Naive B cell (primary cell): ENCODE measurements at places on chromosomes 7 and 10.
A peak's percentile ranks its signal among the peaks of the same experiment; 100 is the strongest.

DNA sequence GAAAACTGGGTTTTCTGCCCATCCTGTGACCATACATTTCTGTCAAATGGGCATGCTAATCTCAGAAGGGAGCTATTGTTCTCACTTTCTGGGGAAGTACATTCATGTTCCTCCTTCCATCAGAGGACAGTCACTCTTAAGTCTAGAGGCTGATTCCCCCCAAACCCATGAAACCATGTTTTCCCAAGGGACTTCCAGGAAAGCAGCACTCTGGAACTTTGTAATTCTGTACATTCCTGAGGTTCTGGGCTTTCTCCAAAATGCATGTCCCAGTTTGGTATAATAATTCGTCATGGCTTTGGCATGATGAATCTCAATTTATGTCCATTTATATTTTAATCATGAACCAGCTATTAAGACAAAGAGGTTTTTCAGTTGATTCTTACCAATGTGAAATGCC lies 688.1 kb downstream of the LRMDA start:
- no peak for DNase-seq

DNA sequence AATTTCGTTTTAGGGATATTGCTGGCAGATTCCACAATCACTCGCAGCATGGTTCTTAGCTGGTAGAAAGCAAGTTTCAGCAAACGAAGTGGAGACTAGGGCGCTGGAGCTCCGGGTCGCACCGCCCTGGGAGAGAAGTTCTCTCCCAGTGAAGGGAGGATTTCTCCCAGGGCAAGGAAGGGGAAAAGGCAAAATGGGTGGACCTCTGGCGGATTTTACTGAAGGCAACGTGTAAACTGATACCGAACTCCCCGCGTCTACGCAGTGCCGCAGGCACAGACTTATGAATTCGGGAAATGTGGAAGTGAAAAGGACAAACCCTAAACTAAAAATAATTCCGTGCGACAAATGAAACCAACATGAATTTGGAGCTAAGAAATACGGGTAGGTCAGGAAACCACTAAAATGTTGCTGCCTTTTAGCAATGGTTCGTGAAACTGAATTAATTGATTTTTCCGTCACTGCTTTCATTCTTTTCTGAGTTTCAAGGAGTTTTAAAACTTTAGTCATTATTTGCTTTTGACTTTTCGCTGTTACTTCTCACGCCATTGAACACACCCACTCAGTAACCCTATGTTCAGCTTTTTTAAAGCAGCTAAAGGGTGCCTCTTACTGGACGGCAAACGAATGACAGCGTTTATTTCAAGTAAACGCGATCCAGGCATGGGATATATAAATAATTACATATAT lies at the start of gene MYOF:
TSS of gene MYOF (minus strand) at position 190 of the 690 bp plus-strand sequence. CDS start at position 50, 140 bp downstream.
- DNase-seq = peak; percentile 55

DNA sequence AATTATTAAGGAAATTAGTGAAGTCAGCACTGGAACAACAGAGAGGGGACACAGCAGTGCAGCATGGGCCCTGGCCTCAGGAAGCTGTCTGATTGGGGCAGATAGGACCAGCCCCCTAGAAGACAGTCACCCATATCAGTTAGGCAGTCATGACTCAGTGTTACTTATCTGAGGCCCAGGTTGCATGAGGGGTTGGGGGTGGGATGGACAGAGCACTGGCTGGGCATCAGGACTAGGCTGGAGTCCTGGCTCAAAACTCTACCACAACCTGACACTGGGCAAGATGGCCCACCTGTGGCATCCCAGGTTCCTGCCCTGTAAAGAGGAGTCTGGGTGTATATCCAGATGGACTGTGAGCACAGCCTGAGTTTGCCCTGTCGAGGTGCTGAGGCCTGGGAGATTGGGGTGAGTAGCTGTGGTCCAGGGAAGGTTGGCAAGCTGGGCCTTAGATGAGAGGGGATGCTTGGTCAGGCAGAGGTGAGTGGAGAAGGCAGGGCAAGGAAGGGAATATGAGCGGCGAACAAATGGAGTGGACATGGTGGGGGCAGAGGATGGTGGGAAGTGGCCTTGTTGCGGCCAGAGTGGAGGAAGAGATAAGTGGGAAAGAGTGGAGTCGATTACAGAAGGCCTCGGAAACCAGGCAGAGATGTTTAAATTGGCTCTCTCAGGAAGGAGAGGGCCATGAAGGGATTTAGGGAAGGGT lies 37.5 kb downstream of the HK1 start:
- DNase-seq = no peak

GRCh38 chr10:44347609-44348400 lies 37.1 kb downstream of the CXCL12 start:
- DNase-seq = no peak

DNA sequence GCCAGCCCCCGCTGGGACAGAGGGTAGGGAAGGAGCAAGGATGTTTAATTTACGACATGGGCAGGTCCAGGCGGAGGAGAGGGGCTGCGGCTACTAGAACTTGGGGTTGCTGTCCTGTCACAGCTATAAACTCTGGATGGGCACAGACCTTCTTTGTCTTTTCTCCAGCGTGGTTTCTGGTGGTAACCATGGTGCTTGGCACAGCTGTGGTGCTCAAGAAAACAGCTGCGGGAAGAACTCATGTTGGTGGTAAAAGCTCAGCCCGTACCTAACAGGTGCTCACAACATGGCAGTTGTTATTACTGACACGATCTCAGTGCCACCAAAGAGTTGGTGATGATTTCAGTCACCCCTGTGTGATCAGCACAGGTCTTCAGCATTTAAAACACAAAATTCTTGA lies 13.8 kb downstream of the BAIAP2L1 start:
- no peak for DNase-seq

GRCh38 chr10:107814865-107815487 lies 650.5 kb upstream of the SORCS1 start:
- no peak for DNase-seq

DNA sequence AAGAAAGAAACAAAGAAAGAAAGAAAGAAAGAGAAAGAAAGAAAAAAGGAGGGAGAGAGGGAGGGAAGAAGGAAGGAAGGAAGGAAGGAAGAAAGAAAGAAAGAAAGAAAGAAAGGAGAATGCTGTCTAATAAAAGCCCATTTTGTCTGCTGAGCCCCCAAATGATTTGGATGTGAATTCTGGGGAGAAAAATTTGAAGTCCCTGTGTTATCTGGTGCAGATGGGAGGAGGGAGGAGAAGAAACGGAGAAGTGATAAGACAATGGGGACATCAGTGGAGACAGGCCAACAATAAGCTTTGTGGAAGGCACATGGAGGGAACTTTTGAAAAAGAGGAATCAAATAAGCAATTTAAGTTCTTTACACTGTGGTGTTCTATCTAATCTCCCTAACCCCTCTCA lies 24.6 kb upstream of the TMEM273 start:
- no peak for DNase-seq

- DNase-seq = no peak
Measured at GRCh38 chr7:44969049-44969700, 9.6 kb downstream of the MYO1G start.

DNA sequence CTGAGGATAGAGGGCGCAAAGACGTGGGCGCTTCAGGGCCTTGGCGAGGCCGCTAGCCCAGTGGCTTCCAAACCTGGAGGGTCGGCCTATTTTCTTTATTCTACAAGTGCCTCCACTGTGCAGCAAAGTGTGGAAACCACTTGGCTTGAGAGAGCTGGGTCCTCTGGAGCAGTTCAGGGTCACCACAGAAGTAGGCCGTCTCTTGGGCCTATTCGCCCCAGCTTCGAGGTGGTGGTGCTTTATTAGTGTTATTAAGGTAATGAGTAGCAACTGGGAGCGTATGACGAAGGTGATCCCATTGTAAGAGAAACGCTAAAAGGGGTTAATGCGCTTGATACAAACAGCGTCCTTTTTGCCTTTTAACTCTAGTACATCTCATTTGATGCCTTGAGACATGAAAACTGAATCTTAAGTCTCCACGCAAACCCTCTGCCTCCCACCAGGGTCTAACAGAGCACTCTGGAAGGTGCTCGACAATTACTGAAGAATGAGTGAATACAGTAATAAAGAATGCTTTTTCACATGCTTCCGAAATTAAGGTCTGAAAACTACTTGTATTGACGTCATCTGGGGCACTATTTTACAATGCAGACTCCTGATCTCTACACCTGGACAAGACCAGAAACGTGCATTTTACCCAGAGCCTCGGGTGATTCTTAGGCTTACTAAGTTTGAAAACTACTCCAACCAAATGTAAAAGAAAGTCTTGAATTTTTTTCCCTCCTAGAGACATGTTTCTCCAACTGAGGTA lies 647 bp upstream of the GSAP start:
- no peak for DNase-seq

DNA sequence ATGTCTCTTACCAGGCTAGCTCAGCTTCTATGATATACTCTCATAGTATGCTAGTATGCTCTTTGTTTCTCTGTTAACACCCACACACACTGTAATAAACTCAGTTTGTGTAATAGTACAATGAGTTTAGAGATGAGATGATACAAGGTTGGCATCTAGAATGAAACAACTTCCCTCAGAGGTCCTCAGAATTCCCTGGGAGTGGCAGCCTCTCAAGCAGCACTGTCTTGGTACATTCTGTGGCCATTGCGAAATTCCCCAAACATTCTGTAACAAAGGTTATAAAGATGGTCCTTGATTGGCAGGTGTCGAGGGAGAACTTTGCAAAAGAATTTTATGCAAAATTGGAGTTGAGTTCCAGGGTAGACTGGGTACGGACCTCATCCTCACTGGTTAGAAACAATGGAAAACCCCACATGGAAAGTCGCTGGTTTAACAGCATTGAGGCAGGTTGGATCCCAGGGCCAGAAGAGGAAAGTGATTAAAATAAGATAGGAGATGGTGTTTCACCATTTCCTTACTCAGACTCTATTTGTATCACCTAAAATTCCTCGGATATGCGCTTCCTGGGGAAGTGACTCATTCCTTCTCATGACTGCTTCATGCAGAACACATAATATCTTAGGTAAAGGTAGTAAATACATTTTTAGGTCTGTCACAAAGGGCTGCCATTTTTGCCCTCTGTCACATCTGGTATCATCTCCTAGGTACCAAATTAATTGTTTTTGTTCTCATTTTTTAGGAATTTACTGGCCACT lies 657.8 kb downstream of the SORCS1 start:
- DNase-seq = no peak

DNA sequence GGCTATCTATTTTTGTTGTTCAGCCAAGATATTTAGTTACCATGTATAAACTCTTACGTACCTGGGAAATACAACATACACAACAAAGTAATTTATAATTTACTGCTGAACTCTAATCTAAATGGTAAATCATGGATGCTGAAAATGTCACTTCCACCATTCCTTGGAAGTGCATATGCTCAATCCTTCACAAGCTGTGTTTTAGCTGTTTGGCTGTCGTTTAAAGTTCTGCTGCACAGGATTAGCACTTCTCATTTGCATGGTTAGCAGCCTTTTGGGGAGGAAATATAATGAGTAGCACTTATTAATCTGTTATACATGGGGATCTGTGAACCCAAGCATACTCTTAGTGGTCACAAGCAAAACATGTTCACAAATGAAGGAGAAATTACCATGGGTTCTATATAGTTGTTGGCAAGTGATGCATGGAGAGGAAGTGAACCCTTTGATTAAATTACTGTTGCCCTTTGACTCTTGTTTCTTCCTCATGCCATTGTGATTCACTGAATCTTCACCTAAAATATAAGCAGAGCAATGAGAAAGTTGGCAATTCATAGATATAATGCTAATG lies 18.5 kb downstream of the PIK3CG start:
- DNase-seq = no peak

DNA sequence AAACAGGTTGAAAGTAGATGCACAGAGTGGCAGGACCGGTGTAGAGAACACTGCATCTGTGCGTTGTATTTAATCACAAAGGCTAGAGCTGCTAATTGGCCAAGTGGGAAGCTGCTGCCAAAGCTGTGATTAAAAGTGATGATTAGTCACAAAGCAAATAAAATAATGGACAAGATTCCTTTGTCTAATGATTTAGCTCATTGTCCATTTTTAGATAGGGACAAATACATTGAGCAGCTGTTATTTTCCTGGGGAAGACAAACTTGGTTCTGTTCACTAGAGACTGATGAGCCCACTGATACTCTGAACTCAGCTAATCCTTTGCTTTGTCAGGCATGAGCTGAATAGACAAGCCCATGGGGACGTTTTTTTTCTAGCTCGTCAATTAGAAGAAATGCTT lies 19.7 kb downstream of the UBE3C start:
- DNase-seq = no peak

DNA sequence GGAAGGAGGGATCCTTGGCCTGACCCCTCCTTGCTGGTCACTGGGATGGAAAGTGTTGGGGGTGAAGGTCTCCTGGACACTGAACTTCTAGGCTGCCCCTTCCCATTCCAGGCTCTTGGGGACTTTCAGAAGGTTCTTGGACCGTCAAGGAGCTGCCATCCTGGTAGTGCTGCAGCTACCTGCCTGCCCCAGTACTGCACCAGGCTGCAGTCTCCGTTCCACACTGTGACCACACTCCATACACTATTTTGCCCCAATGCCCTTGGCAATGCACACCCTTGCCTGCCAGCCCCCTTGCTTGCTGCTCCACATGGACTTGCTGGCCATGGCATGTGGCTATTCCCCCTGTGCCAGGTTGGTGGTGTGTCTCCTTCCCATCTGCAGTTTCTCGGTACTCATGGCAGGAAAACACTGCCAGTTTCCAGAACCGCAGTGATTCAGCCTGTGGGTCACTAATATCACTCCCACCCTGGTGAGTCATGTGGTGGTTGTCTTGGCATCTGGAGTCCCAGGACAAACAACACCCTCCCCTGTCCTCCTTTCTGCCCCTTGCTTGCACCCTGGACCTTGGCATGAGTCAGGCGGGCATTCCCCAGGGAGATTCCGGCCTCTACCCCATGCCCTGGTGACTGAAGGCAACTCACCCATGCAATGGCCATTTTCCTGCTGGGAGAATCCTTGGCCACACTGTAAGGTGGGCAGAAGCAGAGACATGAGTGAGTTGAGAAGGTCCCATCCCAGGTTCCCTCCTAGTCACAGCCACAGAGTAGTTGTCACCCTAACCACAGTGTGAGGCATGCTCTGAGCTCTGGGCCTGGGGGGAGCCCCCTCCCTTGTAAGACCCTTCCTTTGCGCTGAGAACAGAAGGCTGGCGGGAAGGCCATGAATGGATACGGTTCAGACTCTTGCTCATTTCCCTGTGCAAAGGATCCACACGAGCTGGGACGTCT lies 32.8 kb downstream of the GOLGA7B start:
- DNase-seq = no peak

DNA sequence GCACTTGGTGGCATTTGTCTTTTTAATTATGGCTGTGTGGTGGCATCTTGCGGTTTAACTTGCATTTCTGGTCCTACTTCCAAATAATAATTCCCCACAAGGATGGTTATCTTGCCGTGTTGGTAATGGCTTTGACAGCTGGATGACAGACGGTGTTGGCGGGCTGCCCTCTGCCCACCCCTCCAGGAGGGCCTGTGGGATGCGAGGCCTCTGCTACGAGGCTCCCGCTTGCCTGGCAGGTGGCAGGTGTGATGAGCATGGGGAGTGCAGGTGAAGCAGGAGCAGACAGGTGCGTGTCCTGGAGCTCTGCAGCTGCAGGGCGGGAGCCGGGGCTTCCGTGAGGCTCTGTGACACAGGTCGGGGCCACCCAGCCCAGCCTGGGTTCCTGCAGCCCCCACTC lies 11.8 kb downstream of the INPP5A start:
- no peak for DNase-seq
